Cardiac muscle cell (in vitro differentiated cells and primary cell): ENCODE measurements at places on chromosomes 6 and 20.
A peak's percentile ranks its signal among the peaks of the same experiment; 100 is the strongest.

GRCh38 chr6:109434456-109434855 lies 6.0 kb downstream of the PPIL6 start:
- H3K27ac ChIP-seq, result no peak overlapping the region
- H3K36me3 ChIP-seq, result no peaks in the 10 kb centered on the region
- no peaks in the 10 kb centered on the region for H3K4me1 ChIP-seq
- H3K27me3 ChIP-seq, result no peaks in the 10 kb centered on the region
- no peak overlapping the region for H3K4me3 ChIP-seq

GRCh38 chr6:156883497-156884252 lies 106.5 kb downstream of the ARID1B start:
- peaks cover 21% of the 10 kb centered on the region for H3K4me1 ChIP-seq
- no peaks in the 10 kb centered on the region for H3K36me3 ChIP-seq
- H3K4me3 ChIP-seq, result no peak overlapping the region
- no peak overlapping the region for H3K27ac ChIP-seq
- H3K27me3 ChIP-seq, result no peaks in the 10 kb centered on the region

DNA sequence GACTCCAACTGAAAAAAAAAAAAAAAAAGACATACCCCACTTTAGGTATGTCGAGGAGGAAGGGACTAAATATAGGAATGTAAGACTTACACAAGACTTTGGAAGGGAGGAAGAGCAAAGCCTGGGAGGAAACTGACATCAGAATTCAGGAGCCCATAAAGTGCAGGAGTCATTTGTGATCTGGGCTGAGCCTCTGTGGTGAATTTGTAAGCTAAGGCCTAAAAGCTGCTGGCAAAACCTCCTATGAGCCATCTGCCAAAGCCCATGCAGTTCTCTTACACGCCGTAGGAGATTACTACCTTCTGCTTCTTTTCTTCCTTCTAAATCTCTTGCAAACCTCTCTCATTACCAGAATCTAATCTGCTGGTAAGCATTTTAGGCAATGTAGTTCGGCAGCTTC lies 52.0 kb upstream of the THEMIS start:
- no peak overlapping the region for H3K4me3 ChIP-seq
- H3K27me3 ChIP-seq, result no peaks in the 10 kb centered on the region
- no peak overlapping the region for H3K27ac ChIP-seq
- DNase-seq, result no peak

- no peaks in the 10 kb centered on the region for H3K36me3 ChIP-seq
- H3K27me3 ChIP-seq, result no peaks in the 10 kb centered on the region
- H3K4me3 ChIP-seq, result no peak overlapping the region
- no peak overlapping the region for H3K27ac ChIP-seq
- no peak for DNase-seq
These were observed 22.7 kb upstream of the TGM6 start for GRCh38 chr20:2358006-2358405.

DNA sequence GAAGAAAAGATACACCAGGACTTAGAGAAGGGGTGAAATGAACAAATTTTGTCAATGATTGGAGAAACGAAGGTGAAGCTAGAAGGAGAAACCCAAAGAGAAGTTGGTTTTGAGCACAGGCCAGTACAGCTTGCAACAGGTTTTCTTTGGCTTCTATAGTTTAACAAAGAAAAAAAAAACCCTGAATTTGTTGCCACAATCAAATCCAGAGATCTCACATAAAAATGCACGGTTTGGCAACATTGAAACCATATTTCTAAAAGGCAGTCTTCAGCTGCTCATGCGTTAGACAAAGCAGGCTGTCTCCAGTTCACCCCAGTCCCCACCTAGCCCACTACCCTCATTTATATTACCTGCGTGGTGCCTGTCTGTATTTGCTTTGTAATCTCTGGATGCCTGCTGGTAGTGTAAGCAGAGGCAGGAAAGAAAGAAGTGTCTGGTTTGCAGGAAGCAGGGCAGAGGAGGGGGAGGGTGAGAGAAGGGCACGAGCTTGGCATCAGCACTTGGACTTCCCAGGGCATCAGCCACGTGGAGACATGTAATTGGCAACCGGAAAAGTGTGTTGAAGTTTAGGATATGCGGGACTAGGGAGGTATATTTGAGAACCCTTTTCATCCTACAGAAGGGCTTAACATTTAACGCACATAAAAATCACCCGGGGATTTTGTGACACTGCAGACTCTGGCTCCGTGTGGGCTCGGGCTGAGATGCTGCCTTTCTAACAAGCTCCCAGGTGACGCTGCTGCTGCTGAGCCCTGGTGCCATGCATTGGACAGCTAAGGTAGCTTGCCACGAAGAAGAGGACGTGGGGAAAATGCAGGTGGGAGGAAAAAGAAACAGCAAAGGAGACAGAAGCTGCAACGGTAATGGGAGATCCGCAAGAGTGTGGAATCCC lies 14.4 kb downstream of the PFDN4 start:
- peaks cover 10% of the 10 kb centered on the region for H3K36me3 ChIP-seq
- no peaks in the 10 kb centered on the region for H3K27me3 ChIP-seq
- no peak overlapping the region for H3K27ac ChIP-seq

DNA sequence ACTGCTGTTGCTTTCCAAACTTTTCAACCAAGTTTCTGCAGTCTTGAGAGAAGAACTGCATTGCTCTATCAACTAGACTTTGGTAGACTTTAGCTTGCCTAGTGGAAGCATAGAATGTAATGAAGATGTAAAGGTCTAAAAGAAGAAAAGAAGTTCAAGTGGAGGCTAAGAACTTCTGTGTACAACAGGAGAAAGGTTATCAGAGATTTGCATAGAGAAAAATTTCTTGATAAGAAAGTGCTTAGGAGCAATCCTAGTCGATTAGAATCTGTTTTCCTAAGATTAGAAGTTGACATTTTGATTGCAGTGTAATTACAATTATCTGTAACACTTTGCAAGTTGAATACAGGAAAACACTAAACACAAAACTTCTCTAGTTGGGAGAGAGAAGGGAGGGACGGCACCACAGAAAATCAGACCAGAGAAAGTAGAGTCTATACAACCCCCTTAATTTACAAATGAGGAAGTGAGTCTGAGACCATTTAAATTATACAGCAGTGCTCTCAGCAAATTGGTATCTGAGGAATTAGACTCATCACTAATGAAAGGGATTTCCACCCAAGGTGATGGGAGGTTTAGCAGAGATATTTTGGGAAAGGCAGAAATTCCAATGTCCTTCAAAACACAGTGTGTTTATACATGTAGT lies 194.3 kb upstream of the MARCKS start:
- H3K4me1 ChIP-seq, result no peaks in the 10 kb centered on the region
- H3K27ac ChIP-seq, result no peak overlapping the region
- H3K36me3 ChIP-seq, result no peaks in the 10 kb centered on the region

DNA sequence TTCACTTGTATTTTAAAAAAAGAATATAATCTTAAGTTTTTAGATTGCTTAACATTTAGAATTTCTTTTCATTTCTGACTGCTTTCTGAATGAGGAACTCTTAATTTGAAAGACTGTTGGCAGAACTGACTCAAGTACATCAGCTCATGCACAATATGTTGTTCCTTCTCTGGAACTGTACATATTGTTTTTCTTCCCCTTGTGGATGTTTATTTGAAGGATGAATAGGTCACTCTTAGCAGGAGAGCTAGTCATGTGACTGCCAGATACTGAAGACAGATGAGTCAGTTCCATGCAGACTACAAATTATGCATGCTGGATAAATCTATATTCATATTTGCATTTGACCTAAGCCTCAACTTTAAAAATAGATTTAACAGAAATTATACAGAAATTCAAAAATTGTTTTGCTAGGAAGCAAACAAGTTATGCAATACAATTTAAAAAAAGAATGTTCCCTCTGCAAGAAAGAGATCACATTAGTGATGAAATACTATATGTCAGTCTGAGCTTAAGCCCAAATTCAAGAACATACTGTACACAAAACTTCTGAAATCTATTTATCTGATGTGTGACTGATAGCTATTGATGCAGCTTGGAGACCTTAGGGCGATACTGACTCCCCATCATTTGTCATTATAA lies 1274.9 kb upstream of the GJE1 start:
- no peaks in the 10 kb centered on the region for H3K27me3 ChIP-seq
- H3K4me3 ChIP-seq, result no peak overlapping the region
- no peaks in the 10 kb centered on the region for H3K36me3 ChIP-seq
- H3K4me1 ChIP-seq, result no peaks in the 10 kb centered on the region
- no peak overlapping the region for H3K27ac ChIP-seq

- H3K4me1 ChIP-seq, result no peaks in the 10 kb centered on the region
- H3K36me3 ChIP-seq, result no peaks in the 10 kb centered on the region
- no peak overlapping the region for H3K4me3 ChIP-seq
- H3K27ac ChIP-seq, result no peak overlapping the region
These were observed 941.3 kb downstream of the TBC1D32 start for GRCh38 chr6:120392941-120393340.

GRCh38 chr6:168183613-168183970 lies 104.6 kb upstream of the FRMD1 start:
- no peak for DNase-seq
- no peak overlapping the region for H3K27ac ChIP-seq

GRCh38 chr6:35154947-35155346 lies 13.8 kb upstream of the TCP11 start:
- no peak overlapping the region for H3K27ac ChIP-seq
- no peak for DNase-seq
- H3K27me3 ChIP-seq, result peaks cover 5% of the 10 kb centered on the region
- no peaks in the 10 kb centered on the region for H3K36me3 ChIP-seq
- no peaks in the 10 kb centered on the region for H3K4me1 ChIP-seq

GRCh38 chr6:159118924-159119323 lies 50.3 kb upstream of the FNDC1 start:
- no peaks in the 10 kb centered on the region for H3K4me1 ChIP-seq
- H3K27ac ChIP-seq, result no peak overlapping the region
- H3K27me3 ChIP-seq, result no peaks in the 10 kb centered on the region
- no peak for DNase-seq
- no peaks in the 10 kb centered on the region for H3K36me3 ChIP-seq

DNA sequence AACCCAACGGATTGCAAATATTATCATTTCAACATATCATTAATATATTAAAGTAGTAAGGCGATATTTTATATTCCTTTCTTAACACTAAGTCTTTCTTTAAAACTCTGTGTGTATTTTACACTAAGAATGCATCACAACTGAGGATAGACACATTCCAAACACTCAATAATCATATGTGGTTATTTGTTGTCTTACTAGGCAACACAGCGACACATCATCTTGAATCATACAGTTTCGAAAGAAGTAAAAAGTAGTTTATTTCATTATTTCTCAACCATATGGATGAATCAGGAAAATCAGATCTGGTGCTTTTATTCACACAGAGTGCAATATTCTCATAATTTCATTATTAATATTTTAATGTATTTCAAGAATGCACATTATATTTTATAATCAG lies 662.4 kb downstream of the EPHA7 start:
- H3K27me3 ChIP-seq, result no peaks in the 10 kb centered on the region
- no peak overlapping the region for H3K4me3 ChIP-seq
- DNase-seq, result no peak
- no peaks in the 10 kb centered on the region for H3K4me1 ChIP-seq
- H3K27ac ChIP-seq, result no peak overlapping the region
- no peaks in the 10 kb centered on the region for H3K36me3 ChIP-seq

DNA sequence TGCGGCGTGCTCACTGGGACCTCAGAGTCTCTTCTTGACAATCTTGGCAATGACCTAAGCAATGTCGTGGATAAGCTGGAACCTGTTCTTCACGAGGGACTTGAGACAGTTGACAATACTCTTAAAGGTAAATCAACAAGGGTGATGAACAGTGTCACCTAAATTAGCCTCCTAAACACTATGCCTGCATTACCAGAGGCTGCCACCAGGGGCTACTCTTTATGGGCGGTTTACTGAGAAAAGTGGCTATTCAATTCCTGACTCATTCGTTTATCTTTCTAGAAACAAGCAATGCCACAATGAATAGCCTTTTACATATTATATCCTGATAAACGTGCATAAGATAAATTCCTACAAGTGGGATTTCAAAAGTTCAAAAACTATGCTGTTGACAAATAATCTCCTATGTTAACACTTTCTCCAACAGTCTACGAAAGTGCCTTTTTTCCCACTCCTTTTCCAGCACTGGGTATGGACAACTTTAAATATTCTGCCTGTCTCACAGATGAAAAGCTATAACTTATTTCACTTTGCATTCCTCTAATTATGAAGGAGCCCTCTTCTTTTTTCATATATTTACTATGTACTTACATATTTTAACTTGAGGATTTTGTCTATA lies 1.3 kb downstream of the BPIFA2 start:
- DNase-seq, result no peak
- H3K36me3 ChIP-seq, result no peaks in the 10 kb centered on the region
- H3K4me1 ChIP-seq, result no peaks in the 10 kb centered on the region
- H3K4me3 ChIP-seq, result no peak overlapping the region
- no peak overlapping the region for H3K27ac ChIP-seq

- peak overlapping the region; percentile 75 for H3K27ac ChIP-seq
- peaks cover 17% of the 10 kb centered on the region for H3K36me3 ChIP-seq
- DNase-seq, result no peak
- H3K4me3 ChIP-seq, result no peak overlapping the region
These were observed 1.2 kb upstream of the RBM38 start for GRCh38 chr20:57389695-57390603.

- no peak for DNase-seq
- H3K36me3 ChIP-seq, result no peaks in the 10 kb centered on the region
- peaks cover 34% of the 10 kb centered on the region for H3K4me1 ChIP-seq
These were observed 14.9 kb upstream of the TLDC2 start for GRCh38 chr20:36860811-36861624.

- DNase-seq, result peak; percentile 42
- no peaks in the 10 kb centered on the region for H3K27me3 ChIP-seq
- no peak overlapping the region for H3K27ac ChIP-seq
- peaks cover 6% of the 10 kb centered on the region for H3K4me1 ChIP-seq
- no peak overlapping the region for H3K4me3 ChIP-seq
These were observed 7.4 kb downstream of the TNFAIP3 start for GRCh38 chr6:137874204-137875057.

- no peaks in the 10 kb centered on the region for H3K27me3 ChIP-seq
- H3K27ac ChIP-seq, result no peak overlapping the region
- H3K4me1 ChIP-seq, result no peaks in the 10 kb centered on the region
- DNase-seq, result no peak
These were observed 6.9 kb downstream of the PSMF1 start for GRCh38 chr20:1125277-1125676.

- H3K36me3 ChIP-seq, result no peaks in the 10 kb centered on the region
- H3K27me3 ChIP-seq, result no peaks in the 10 kb centered on the region
- H3K4me3 ChIP-seq, result no peak overlapping the region
- H3K27ac ChIP-seq, result no peak overlapping the region
- no peak for DNase-seq
These were observed 447.3 kb upstream of the GJE1 start for GRCh38 chr6:141685416-141685815.

DNA sequence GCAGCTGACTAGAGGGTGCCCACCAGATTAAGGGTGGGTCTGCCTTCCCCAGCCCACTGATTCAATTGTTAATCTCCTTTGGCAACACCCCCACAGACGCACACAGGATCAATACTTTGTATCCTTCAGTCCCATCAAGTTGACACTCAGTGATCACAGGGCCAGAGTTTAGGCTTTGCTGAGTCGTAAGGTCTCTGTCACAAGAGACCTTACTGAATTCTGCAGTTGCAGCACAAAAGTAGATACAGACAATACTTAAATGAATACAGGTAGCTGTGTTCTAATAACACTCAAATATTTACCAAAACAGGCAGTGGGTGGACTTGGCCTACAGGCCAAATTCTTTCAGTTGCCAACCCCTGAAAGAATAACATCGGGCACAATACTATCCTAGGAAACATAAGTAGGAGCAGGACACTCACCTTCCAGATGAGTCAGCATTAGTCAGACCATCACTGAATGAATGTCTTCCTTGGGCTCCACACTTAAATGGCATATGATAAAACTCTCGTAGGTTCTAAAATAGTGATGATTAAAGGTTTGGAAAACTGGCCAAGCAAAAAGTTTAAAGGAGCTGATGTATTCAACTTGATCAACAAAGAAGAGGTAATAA lies 190.0 kb downstream of the UBE3D start:
- H3K27me3 ChIP-seq, result no peaks in the 10 kb centered on the region
- H3K36me3 ChIP-seq, result no peaks in the 10 kb centered on the region
- DNase-seq, result no peak
- no peaks in the 10 kb centered on the region for H3K4me1 ChIP-seq
- H3K27ac ChIP-seq, result no peak overlapping the region
